ENCODE measurements at places on chromosomes 4 and X.
A peak's percentile ranks its signal among the peaks of the same experiment; 100 is the strongest.

DNA sequence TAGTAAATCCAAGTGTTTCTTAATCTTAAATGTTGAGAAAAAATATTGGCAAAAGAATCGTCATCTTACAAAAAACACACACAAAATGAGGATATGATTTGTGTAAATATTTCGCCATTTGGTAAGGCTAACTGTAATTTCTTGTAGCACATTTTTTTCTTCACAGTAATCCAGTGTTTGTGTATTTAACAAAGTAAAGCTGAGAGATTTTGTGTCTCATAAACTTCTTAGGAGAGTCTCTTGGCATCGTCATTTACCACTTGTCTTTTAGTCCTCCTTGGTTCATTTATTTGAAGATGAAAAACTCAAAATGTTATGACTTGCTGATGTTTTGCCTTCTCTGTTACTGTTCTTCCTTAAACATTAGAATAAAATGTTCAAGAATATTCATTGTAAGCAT, 326.7 kb upstream of the PITX2 start:
- DNase-seq: no peak

- DNase-seq: no peak
Measured at GRCh38 chr4:153220682-153221395, 16.6 kb downstream of the TRIM2 start.

- peak; percentile 76 for DNase-seq
Measured at GRCh38 chr4:183504930-183505610, at the start of gene ING2. TSS of gene ING2 (plus strand) at chr4:183505058. CDS start at chr4:183505196, 138 bp downstream.

GRCh38 chrX:36849407-36849806, 158.8 kb upstream of the FAM47C start:
- no peak for DNase-seq

DNA sequence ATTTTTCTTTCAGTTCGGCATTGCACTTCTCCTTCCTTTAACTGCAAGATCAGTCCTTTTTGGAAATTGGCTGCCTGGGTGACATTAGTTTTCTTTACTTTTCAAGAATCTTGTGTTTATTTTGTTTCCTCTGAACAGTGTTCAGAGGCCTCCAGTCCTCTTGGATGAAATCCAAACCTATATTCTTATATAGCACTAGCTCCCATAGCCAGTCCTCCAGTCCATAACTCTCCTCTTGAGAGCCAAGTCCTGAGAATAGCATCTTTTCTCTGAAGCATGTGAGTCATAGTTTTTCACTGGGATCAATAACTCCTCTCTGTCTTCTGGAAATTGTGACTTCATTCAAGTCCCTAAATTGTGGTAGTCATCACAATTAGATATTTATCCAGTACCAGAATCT, 357.5 kb downstream of the RAPGEF2 start:
- DNase-seq: peak; percentile 33

GRCh38 chr4:72446353-72447055, 122.5 kb downstream of the ADAMTS3 start:
- DNase-seq: no peak

DNA sequence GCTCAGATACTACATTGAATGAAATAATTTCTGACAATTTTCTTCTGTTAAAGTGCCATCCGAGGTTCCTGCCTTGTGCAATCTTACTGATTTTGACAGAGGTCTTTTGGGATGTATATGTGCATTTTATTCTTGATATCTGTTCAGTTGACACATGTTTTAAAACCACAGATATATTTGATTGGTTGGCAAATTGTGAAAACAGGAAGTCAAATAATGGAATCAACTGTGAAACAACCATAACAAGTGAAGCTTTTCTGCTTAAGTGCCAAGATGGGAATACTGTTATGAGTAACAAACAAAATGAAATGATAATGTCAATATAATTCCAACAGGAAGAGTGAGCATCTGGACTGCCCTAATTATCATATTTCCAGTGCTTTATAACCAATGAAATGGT, 84.9 kb upstream of the TET2 start:
- no peak for DNase-seq

DNA sequence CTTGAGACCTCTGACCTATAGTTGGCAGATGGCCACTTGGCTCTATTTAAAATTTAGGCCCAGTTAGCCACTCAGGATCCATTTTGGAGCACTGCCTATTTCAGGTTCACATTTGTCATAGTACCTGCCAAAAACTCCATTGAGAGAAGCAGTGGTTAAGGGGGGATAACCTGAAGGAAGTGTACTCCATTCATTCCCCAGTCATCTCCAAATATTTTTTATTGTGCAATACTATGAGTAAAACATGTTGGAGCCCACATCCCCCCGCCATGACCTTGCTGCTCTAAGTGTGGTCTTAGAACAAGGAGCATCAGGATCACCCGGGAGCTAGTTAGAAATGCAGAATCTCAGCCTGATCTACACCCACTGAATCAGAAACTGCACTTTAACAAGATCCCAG, 21.1 kb downstream of the PLP1 start:
- no peak for DNase-seq

DNA sequence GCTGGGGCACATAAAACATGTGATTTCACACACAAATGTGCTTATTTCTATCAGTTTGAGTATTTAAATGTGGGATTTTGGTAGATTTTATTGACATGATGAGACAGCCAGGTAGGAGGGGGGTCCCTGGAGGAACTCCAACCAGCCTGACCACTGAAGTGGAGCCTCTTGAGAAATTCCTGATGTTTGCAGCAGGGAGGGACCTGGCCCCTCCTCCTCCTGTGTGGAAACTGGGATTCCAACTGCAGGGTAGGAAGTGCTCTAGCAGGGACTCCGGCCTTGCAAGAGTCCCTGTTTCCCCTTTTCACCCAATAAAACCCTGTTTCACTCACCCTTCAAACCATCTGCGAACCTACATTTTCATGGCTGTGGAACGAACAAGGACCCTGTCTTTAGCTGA, 2224.0 kb upstream of the AGA start:
- DNase-seq: no peak

DNA sequence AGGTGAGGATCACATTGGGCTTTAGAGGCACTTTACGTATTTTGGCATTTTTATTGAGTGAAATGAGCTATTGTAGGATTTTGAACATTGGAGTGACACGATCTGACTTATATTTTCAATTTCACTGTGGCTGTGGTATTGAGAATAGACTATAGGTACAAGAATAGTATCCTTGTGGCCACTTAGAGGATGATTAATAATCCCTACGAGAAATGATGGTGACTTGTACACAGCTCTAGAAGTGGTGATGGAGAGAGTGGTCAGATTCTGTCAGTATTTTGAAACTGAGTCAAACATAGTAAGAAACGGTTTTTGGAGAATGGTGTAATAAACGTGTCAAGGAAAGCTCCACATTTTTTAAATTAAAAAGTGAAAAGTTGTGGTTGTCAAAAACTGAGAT, 494.7 kb downstream of the EPHA5 start:
- DNase-seq: no peak

DNA sequence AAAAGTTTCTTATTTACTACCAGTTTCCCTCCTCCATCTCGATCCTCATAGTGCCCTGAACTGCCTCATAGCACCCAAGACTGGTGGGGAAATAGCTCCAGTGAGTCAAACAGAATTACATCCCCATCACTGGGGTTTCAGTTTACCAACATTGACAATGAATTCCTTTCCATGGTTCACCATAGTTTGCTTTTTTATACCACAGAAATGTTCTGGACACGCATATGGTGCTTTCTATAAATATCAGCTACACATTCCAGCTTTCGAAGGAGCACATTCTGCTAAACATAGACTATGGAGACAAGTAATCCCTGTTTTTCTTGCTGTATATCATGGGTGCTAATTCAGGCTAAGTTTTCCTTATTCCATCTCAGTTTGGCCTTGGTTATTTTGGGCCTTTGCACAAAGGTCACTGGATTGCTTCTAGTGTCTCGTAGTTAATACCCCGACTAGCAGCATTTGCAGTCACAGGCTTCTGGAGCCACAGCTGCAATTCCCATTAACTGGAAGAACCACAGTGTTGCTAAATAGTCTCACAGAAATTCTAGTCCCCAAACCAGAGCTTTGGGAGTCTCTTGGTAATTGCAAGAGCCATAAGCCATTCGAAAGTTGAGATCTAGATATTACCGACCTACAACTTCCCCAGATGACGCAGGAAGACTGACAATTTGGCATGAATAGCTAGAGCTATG, 53.4 kb upstream of the TRPC3 start:
- DNase-seq: no peak

DNA sequence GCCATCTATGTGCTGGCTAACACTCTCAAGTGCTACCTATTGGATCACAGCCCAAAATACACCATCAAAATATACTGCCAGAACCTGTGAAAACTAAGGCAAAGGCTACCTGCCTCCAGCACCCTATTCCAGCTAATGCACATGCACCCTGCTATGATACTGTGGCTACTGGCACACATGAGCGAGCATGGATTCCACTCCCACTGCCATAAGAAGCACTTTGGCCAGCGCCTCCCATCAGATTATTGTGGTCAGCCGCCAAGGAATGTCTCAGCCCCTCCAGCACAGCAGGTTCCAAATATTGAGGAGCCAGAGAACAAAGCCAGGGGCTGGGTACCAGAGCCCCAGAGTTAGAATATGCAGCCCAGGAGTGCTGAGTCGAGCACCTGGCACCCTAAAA, 32.5 kb upstream of the TMPRSS11F start:
- DNase-seq: no peak

DNA sequence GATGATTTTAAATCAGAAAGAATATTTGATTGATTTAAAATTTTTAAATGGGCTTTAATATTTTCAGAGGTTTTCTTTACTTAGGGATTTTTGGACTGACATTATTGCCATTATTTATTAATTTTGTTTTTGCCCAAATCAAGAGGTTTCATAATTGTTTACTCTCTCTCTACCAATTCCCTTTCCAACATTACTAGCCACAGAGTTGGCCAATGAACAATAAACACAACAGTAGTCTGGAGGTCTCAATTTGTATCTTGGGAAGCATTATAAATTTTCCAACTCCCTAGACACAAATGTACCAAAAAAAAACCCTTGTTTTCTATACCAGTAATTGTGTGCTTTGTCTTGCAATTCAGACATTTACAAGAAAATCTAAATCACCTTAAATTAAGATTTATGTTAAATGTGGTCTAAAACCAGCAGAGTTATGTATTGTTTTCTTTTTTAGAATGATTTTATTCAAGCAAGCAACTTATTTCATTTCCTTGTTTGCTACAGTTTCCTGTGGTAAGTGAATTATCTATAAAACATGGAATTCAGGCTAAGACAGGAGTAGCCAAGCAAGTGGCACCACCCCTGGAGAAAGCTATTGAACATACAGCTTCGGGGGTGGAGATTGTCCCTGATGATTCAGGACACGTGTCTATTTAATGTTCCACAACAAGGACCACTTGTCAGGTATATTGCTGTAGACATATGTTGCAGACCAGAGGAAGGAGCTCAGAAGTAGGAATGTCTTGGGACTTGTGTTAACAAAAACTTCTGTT, 622 bp downstream of the KLKB1 start:
- no peak for DNase-seq

DNA sequence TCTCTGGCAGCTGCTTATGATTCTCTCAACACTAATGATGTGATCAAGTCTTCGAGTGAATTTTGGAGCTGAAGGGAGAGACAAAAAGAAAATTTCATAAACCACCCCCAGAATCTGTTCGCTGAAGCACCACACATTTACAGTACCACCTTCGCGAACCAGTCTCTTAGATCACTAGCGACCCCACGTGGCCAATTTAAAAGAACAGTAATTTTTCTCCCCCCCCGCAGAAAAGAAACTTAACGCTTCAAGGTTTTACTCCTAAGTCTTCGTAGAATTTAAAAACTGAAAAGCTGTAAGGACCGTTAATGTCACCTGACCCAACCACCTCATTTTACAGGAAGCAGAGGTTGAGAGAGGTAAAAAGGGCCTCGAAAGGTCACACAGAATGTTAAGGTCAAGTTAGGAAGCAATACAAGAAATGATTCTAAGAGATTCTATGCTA, 187.5 kb downstream of the QDPR start:
- peak; percentile 93 for DNase-seq

DNA sequence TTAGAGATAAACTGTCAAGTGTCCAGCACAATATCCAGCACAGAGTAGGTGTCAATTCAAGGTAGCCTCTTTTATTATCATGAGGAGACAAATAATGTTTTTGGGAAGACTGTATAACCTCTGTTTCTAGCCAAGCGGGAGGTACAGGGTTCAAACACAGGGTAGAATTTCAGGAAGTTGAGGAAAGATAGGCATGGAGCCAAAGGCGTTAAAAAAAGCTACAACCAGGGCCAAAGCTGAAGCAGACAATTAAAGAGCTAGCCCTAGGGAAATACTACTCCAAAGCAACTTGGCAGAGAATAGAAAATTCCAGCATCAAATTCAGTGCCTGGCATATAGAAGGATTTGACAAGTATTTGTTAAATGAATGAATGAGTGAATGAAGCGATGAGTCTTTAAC, 40.0 kb upstream of the CASK start:
- no peak for DNase-seq

- no peak for DNase-seq
Measured at GRCh38 chr4:7214359-7214758, 22.0 kb downstream of the SORCS2 start.

DNA sequence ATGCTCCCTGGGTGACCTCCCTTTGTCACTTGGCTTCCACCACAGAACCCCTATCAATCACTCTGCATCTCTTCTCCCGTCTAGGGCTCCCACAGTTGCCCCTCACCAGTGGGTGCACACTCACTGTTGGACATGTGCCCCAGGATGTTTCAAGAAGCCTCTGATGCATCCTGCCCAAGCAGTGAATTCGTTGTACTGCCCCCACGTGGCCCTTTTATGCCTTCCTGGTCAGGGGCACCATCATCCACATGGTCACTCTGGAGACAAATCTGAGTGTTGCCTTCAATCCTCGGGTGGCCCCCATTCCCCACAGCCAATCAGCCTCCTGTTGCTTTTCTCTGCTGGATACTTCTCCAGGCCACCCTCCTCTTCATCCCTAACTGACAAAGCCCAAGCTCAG, 12.2 kb downstream of the ITIH6 start:
- DNase-seq: no peak

- no peak for DNase-seq
Measured at GRCh38 chr4:188821500-188821899, 682.3 kb downstream of the TRIML1 start.

- no peak for DNase-seq
Measured at GRCh38 chr4:151324752-151325110, 674 bp downstream of the SH3D19 start.

DNA sequence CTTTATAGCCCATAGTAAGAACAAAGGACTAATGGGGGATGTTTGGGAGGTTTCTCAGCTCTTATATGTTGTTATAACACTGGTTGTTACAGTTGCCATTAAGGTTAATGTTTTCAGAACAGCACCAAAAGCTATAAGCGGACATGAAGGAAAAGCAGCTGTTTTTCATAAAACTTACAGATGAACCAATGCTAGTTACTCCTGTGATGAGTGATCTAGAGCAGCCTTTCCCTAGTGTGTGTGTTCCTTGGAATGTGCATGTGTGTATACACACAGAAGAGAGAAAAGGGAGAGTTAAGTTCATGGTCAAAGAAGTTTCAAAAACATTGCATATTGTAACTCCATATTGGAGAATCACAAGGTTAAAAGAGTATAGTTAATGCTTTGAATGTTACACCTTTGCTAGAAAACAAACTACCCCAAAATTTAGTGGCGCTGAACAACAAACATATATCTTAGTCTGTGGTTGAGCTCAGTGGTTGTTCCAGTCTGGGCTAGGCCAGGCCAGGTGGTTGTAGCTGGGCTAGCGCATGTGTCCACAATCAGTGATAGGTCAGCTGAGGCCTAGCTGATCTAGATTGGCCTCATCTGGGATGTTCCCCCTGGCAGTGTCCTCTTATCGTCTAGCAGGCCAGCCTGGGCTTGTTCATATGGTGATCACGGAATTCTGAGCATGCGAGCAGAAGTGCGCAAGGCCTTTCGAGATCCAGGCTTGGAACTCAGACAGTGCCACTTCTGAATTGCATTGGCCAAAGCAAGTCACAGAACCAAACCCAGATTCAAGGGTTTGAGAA, 151.0 kb downstream of the NHS start:
- DNase-seq: no peak

GRCh38 chr4:37549041-37549440, 137.1 kb downstream of the RELL1 start:
- DNase-seq: no peak
